ENCODE measurements at places on chromosomes 4 and X. TPM values are rescaled to one million over a fixed set of nuclear protein-coding genes. Genes with fewer than 3 reads are reported as not detected.

PITX2 gene
- 0.03 TPM for polyA plus RNA-seq

ARHGAP36 gene
- polyA plus RNA-seq, result not detected

SLC6A14 gene
- 0.08 TPM for polyA plus RNA-seq

PNPLA4 gene
- polyA plus RNA-seq, result 28.7 TPM

ABLIM2 gene
- polyA plus RNA-seq, result 0.87 TPM

All from mammary epithelial cell (primary cell).